ENCODE measurements at places on chromosomes 5 and 9.

GRCh38 chr5:62791059-62791458 is 212.4 kb downstream of the LRRC70 start:
- peak; percentile 12 for DNase-seq

GRCh38 chr5:19531374-19531952 is 456.5 kb downstream of the CDH18 start:
- peak; percentile 25 for DNase-seq

- DNase-seq, result no peak
Observed at GRCh38 chr5:73997960-73998359, 372.0 kb downstream of the ARHGEF28 start.

DNA sequence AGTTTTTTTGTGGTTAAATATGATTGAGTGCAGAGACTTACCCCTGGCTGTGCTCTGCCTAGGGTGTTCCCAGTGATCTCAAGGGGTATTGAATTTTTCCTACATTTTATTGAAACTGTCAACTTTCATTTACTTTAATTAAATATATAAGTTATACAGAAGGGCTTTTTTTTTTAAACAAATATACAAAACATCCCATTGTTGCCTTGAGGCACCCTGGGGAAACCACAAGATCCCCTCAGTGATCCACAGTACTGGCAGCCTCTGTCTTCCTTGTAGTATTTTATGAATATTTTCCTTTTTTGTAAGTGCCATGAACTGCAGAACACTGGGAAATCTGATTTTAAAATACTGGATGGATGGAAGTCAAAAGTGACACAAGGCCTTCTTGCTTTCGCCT is 123.7 kb downstream of the TLE1 start:
- DNase-seq, result no peak

GRCh38 chr5:137147346-137147745 is 351.8 kb downstream of the SPOCK1 start:
- DNase-seq, result no peak

- DNase-seq, result no peak
Observed at GRCh38 chr5:67065237-67065636, 131.4 kb downstream of the CD180 start.

DNA sequence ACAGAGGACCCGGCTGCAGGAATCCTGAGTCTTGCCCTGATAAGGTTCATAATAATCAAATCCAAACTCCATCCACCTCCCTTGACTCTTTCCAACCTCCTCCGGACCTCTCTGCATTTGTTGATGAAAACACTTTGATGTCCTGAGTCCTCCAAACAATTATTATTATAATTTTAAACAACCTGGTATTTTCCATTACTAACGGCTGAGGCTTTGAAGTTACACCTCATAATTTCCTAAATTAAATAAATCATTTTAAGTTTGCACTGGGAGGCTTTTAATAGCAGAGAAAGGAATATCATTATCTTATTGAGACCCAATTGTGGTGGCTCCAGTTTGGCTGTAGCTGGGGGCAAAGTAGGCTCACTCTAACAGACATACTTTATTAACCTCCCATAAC is 9.5 kb downstream of the MSX2 start:
- no peak for DNase-seq

DNA sequence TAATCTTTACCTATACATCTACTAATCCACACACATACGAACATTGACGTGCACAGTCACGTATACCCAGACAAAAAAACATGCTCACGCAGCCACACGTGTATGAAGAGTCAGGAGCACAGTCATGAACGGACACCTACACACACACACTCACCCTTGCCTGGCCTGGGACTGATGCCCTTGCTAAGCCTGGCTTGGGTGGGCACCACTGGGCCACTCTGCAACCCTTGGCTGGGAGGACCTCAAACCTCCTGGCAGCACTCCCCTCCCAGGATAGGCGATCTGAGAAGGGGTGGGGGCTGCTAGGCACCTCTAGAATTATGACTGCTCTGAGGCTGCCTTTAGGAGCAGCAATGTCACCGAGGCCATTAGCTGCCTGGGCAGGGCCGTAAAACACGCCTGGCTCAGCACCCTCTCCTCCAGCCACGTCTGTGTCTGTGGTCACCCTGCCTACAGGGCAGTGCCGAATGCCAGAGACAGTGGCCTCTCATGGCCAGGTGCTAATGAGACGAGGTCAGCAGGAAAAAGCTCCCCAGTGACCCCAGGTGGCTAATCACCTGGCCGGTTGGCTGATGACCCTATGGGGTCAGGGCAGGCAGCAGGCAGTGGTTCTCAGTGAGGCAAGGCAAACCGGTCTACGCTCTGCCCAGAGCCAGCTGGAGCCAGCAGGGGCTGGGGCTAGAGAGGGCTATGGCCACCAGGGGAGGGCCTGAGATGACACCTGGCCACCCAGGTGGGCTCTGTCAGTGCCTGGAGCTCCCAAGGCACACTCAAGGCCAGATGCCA is 33.7 kb upstream of the MVB12B start:
- no peak for DNase-seq

GRCh38 chr5:93723005-93723404 is 18.4 kb downstream of the POU5F2 start:
- DNase-seq, result no peak

DNA sequence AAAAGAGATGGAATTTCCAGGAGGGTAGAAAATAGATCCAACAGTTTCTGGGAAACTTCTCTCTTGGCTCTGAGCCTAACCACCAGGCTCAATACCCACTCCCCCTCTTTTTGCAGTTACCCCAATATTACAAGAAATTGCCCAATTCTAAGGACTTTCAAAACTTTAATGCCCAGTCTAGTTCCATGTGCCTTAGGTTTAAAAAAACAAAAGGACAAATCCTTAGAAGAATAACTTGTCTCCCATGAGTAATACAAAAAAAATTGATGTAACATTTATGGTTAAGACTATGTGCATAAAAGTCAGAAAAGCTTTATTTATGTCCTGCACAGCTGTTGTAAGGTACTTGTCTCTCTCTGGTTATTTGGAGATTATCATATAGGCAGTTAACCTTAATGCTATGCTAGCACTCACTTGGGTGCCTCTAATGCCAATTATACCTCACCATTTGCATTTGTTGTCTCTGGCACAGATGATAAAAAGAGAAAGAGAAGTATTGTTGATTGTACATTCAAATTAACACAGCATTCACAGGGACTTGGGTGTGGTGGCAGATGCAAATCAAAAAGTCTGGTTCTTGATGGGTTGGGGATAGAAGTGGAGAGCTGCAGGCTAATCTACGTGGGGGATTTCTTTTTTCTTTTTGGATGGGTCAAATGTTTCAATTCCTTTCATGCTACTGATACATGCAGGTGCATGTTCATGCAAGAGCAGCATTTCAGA is 159.4 kb downstream of the PIK3R1 start:
- no peak for DNase-seq

DNA sequence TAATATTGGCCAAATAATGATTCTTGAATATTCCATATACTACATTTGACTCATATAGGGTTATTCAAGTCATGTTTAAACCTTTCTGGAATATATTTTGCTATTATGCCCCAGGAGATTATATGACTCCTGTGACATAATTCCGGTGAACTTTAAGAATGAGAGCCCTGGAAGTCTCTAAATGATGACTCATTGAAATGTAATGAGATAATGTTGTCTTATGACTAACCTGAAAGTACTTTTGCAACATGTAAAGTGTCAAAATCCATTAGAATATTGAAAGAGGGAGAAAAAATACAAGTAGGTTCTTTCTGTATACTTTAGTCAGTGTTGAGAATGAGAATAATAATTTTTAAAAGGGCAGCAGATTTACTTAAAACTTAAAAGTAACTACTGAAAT is 830.4 kb downstream of the MAT2B start:
- DNase-seq, result peak; percentile 16

GRCh38 chr5:41641621-41642020 is 131.2 kb upstream of the PLCXD3 start:
- no peak for DNase-seq

DNA sequence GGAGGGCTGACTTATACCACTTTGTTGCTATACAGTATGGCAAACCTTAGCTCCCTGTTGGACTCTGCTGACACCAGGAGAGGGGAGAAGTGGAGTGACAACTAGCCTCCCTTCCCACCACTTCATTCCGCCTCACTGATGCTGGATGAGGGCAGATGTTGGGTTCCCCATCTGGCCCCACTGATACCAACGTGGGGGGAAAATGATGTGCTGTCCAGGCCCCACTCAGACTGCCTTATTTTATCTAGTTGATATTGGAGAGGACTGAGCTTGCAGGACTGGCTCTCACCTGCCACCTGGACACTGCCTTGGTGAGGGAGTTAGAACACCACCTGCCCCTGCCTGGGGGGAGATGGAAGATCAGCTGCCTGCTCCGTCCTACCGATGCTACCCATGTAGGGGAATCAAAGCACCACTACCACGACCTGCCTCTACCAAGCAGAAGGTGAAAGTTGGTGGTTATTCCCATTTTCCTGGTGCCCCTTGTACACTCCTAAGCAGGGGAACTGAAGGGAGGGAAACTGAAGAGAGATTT is 292.1 kb downstream of the GADD45G start:
- DNase-seq, result no peak

DNA sequence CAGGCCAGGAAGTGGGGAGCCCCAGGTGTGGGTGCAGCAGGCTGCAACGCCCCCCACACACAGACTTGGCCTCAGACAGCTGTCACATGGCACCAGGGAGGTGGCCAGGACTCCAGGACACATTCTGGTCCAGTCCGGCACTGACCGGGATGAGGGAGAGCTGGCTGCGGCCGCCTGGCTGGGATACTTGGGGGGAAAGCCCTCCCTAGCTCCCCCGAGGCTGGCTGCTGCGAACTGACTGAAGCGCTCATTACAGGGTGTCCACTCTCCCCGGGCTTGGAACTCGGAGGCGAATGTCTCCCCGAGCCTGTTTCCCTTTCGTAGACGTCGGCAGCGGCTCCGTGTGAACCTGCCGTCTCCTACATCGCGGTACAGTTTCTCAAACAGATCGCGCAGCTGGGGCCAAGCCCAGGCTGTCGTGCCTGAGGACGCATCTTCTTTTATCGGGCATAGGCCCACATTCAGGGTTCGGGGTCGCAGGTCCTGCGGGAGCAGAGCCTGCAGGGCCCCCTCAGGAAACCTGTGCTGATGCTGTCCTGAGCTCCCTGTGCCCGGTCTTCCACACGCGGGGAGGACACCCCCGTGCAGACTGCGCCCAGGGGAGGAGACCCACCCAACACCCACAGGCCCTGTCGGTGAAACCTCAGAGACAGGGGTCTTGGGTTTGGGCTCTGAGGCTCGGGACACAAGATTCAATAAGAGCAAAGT is 19.8 kb downstream of the NACC2 start:
- DNase-seq, result no peak

- DNase-seq, result no peak
Observed at GRCh38 chr9:36136894-36137391, 410 bp downstream of the GLIPR2 start.

DNA sequence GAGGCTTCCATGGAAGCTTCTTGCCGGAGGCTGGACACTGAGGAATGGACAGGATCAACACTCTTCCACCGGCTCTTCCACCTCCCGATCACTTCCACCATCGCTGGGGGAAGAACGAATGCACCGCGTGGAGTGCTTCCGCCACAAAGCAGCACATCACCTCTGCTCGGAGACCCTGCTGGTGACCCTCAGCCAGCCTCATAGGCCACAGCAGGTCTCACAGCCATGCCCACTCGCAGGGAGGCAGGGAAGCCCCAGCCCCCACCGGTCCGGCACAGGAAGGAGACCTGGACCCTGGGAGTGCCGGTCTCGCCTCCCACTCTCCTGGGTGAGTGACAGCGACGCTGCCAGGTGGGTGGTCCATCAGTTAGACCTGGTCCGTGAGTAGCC is 4.7 kb downstream of the MRPL36 start:
- no peak for DNase-seq

GRCh38 chr9:108575276-108575675 is 280.5 kb downstream of the ACTL7B start:
- no peak for DNase-seq

DNA sequence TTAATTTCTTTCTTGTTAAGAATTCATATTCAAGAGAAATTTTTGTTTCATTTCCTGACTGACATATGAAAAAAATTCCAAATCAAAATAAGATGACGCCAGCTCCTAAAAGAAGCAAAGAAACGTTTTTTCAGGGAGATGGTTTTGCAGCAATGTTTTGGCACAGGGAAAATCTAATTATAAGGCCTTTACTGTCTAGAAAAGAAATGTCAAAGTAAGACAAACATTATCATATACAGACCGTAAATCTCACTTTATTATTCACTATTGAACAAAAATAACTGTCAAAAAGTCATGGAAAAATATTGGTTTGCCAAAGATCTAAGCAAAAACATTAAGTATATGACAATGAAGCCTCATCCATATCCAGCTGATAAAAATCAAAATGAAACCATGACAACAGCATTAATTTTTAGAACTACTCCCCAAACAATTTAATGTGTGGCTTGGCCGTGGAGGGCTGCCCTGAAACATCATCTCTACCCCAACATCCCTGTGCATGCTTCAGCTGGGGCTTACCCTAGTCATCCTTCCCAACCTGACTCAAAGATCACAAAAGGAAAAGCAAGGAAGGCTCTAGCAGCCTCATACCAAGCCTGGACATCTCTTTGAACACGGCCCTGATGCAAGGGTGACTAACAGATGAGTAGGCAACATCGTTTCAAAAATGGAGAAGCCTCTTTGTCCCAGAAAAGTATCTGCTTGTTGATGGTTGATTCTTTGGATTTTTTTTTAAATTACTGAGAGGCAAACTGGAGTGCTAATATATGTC is 95.6 kb downstream of the ARSB start:
- no peak for DNase-seq

DNA sequence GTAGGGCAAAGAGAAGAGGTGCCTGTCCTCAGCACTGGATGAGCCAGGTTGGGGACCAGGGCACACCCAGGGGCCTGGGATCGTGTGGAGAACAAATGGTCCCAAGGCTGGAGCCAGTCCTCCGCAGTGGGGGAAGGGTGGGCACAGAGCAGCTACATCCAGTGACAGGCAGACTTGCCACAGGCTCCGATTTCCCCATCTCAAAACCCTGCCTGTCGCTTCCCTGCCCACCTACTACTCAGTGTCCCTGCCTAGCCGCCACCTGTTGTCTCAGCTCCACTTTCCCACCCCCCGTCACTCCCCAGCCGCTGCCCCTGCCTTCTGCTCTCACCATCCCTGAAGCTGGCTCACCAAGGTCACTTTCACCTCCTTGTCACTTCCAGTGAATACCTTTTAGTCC is 13.9 kb upstream of the ENHO start:
- DNase-seq, result no peak

DNA sequence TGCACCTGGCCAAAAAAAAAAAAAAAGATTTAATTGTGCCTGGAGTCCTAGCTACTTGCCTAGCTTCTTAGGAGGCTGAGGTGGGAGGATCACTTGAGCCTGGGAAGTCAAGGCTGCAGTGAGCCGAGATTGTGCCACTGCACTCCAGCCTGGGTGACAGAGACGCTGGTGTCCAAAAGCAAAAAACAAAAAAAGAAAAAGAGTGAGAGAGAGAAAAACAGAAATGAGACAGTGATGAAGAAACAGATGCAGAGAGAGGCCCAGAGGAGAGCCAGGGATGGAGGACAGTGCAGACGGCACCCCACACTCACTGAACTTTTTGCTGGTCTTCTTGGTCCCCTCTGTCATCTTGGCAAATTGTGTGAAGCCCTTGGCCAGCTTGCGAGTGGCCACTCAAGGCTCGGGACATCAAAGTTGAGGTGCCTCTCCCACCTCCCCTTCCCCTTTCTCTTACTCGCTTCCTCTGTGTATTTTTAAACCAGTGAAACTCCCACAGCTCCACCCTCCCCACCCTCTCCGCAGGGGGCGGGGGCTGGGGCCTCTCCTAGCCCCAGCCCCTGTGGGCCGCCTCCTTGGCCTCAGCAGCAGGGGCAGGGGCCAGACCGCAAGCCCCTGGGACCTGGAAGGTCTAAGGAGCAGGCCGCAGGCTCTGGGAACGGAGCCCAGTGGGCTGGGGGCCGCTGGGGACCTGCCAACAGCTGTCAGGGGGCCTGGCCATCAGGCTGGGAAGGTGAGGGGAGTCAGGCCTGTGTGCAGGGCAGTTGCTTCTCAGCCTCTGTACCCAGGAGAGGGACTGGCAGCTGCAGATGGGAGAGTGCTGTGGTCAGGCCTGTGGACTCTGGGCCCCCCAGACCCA is at the start of gene SH2D3C:
SH2D3C (minus strand) TSS at position 387 of the 856 bp plus-strand sequence; CDS start at position 348, 39 bp downstream.
- DNase-seq, result no peak
